ENCODE measurements at places on chromosomes 4 and X.
A peak's percentile ranks its signal among the peaks of the same experiment; 100 is the strongest.

- no peak for DNase-seq
Observed at GRCh38 chr4:86452924-86453531, 93.2 kb upstream of the MAPK10 start.

DNA sequence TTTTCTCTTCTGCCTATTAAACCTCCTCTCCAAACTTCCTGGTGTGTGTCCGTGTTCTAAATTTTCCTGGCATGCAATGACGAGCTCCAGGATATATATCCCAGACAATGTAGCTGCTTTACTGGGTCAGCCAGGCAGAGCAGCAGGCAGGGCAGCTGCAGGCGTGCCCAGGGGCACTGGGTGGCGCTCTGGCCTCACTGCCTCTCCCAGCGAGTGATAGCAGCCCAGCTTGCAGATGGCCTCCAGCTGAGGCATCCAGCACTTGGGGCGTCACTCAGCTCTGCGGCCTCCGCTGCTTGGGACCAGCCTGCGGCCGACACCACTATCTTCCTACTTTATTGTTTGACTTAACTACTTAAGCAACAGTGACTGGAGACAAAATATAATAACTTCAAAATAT is 23.0 kb upstream of the UBA6 start:
- no peak for DNase-seq

DNA sequence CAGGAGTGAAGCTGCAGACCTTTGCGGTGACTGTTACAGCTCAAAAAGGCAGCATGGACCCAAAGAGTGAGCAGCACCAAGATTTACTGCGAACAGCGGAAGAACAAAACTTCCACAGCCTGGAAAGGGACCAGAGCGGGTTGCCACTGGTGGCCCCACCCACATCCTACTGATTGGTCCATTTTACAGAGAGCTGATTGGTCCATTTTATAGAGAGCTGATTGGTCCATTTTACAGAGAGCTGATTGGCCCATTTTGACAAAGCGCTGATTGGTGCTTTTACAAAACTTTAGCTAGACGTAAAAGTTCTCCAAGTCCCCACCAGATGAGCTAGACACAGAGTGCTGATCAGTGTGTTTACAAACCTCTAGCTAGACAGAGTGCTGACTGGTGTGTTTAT is 134.2 kb upstream of the FRG1 start:
- DNase-seq: no peak

DNA sequence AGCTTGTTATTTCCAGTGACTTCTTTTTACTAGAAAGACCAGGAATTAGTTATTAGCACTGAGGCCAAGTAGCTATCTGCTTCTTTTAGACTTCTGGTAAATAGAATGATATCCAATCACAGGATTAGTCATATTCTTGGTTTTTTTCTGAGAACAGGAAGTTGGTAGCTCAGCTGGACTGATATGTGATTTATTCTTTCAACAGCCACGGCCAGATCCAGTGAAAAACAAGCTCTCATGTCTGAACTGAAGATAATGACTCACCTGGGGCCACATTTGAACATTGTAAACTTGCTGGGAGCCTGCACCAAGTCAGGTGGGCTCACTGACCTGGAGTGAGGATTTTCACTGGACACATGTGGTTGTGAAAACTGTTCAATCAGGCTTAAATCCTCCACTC is 48.6 kb downstream of the PDGFRA start:
- DNase-seq: no peak

DNA sequence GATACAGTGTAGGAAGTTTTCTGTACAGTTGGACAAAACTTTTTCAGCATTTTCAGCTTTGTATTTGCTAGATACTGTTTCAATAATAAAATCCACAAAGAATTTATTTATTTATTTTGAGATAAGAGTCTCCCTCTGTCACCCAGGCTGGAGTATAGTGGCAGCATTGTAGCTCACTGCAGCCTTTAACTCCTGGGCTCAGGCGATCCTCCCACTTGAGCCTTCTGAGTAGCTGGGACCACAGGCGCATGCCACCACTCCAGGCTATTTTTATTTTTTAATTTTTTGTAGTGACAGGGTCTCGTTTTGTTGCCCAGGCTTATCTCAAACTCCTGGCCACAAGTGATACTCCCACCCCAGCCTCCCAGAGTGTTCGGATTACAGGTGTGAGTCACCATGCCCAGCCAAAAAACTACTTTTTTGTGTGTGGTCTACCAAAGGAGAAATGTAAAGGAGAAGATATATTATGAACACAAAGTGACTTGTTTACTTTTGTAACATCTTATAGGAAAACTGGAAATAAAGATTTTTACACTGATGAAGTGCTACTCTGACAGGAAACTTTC is 13.0 kb upstream of the SOWAHD start:
- no peak for DNase-seq

- peak; percentile 70 for DNase-seq
Observed at GRCh38 chrX:10111364-10112148, 45.2 kb upstream of the CLCN4 start.

DNA sequence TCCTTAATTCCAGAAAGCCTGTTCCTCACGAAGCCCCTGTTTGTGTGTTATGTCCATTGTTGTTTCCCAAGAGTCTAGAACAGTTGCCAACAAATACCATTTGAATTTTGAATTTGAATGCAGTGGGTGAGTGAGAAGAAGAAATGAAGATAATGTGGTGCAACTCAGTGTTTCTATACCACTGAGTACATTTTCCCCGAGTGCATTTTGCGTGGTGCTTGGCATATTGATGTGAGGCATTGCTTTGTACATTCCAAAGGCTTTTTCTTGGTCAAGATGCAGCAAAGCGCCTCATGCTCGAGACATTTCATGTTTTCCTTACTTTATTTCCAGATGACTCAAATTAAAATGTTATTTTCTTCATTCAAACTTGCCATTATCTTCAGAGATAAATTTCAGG is 253.1 kb upstream of the RPS6KA3 start:
- DNase-seq: no peak

DNA sequence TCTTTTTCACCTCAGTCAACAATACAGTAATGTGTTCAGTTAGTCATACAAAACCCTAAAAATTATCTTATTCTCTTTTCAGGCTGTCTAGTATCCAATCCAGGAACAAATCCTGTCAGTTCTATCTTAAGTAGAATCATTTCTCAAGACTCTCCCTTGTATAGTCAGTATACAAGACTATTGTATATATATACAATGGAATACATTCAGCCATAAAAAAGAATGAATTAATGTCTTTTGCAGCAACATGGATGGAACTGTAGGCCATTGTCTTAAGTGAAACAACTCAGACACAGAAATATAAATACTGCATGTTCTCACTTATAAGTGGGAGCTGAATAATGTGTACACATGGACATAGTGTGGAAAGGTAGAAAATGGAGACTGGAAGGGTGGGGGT is 501.2 kb upstream of the ATOH1 start:
- DNase-seq: no peak

DNA sequence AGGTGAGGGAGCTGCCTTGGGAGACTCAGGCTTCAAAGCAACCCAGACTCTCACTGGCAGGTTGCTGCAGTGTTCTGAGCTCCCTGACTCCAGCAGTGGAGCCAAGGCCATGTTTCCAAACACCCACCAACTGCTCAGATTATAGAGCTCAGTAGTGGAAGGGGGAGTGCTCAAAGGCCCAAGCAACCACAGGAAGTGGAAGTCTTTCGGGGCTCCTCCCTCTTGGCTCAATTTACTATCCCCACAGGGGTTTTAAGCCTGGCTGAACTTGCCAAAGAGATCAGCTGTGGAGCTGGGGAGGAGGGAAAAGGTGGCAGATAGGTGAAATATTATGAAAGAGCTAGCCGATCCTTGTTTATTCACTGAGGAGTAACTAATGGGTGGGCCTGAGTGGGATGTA is 82.5 kb downstream of the HPRT1 start:
- DNase-seq: no peak

GRCh38 chrX:71627588-71628404 is 9.5 kb upstream of the CXCR3 start:
- no peak for DNase-seq

- no peak for DNase-seq
Observed at GRCh38 chr4:139918591-139918990, 235.4 kb downstream of the MAML3 start.

DNA sequence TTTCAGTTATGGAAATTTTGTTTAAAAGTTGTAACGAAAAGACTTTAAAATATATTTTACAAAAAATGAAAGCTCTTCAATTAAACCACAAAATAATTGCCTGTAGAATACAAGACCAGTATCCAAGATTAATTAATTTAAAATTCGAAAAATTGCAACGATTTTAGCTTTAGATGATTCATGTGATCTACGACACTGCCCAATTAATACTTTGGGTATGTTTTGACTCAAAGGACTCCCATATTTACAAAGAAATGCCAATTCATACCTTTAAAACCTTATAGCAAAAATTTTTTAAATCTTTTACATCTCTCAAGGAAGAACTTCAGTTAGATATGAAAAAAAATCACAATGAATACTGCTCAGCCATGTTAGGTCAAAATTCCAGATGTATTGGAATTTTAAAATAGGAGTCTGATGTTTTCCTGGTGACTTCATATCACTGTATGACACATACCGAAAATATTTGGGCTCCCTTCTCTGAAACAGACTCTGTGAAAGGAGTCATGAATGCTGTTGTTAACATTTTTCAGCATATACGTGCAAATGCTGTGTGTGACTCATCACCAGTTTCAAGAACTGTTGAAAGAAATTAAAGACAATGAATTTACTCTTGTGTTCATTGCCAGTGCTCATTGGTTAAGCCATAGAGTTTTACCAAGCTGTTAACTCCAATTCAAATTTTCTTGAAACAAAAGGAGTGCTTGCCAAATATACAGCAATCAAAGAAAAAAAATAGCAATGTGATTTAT is 13.8 kb upstream of the SMS start:
- no peak for DNase-seq

- DNase-seq: no peak
Observed at GRCh38 chr4:188839704-188840103, 700.5 kb downstream of the TRIML1 start.

DNA sequence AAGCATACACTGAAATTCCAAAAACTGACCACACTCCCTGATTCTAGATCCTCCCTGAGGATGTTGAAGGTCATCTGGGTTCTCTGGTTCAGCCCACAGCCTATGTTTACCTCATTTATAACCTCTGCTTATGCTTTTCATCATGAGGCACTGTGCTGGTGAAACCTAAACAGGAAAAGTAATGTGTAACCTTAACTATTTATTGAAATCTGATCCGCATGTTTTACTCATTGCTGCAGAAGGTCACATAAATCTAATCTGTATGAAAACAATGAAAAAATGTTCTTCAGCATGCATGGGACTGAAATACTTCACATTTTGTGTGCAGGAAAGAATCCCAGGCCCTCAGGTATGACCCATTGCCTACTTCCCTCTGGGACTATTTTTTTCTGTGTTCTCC is 30.3 kb downstream of the UCHL1 start:
- DNase-seq: no peak

- DNase-seq: no peak
Observed at GRCh38 chr4:187491286-187491685, 504.3 kb upstream of the ZFP42 start.

GRCh38 chr4:99803566-99804101 is 13.0 kb upstream of the DAPP1 start:
- no peak for DNase-seq

GRCh38 chr4:186617921-186618320 is 62.6 kb upstream of the MTNR1A start:
- no peak for DNase-seq

GRCh38 chr4:164930647-164931046 is 46.8 kb downstream of the TRIM61 start:
- no peak for DNase-seq

DNA sequence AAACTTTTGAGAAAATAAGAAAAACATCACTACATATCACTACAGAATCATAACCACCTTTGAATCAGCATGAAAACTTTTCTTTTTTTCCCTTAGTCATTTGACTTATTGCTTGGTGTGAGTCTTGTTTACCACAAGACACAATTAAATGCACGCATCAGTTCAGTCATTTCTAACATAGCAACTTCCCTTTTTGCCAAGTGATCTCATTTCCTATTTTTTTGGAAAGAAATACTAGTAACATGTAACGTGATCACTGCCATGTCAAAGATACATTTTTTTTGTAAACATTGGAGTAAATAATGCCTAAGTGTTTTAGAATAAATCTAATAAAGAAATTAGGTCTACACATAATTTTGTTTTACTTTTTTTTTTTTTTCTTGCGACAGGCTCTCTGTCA is 5.1 kb upstream of the CXCL8 start:
- peak; percentile 63 for DNase-seq

DNA sequence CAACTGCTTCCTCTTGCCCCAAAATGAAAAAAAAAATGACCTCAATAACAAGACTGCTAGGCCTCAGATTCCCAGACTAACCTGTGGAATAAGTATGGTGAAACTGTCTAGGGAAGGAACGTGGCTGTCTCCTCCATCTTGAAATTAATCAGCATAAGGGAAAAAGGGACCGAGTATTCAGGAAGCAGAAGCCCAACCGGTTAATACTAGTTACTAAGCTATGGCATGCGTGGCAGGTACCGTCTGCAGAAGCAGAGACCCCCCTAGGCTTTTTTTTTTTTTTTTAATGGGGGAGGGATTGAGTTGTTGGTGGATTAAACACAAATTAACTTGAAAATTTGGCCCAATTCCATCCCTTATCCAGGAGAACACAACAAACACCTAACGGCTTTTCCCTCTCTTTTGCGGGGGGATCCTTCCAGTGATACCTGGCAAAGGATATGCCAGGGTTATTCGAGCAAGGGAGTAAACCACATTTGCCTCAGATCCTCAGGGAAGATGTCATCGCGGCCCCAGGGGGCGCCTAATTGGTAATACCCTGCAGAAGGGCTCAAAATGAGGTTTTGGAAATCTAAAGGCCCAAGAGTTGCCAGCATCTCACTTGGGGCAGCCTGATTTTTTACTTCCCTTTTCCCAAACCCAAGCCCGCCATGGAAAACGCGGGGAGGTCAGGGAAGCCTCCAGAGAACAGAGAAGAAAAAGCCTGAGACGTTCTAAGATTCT is 893 bp downstream of the RLIM start:
- DNase-seq: peak; percentile 29

DNA sequence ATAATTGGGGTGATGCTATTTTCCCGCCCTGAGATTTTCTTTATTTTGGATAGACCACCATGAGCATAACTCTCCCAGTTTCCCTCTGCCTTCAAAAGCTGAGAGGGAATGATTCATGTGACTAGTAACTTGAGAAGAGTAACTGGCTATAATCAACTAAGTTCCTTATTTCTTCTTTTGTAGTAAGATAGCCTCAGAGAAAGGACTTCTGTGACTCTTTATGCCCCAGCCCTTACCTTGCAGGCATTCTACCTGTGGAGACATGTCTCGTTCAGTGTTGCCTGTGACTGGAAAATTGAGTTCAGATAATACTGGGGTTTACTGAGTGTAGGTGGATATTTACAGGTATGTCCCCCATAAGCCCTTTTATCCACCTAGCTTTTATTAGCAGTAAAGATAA is 715.4 kb upstream of the HS3ST1 start:
- no peak for DNase-seq

DNA sequence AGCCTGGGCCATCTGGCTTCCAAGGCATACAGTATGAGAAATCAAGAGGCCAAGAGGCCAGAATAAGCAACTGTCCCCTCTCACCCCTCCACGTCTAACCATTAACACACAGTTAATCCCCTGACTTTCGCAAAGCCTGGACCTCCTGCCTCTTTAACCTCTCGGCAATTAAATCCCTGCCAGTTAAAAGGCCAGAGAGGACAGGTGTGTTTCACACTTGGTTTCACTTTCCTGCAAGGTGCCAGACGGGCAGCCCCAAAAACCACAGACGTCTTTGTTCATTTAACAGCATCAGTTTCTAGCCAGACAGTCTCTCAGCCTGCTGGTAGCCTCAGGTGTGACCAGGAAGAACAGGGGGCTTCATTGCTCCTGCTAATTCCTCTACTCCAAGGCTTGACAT is 91.1 kb upstream of the KIT start:
- no peak for DNase-seq

- no peak for DNase-seq
Observed at GRCh38 chrX:12820737-12821136, 29.5 kb downstream of the PRPS2 start.

GRCh38 chr4:83109480-83110222 is 4.9 kb downstream of the PLAC8 start:
- DNase-seq: peak; percentile 61
